Activated T-cell treated with anti-CD3 and anti-CD28 coated beads, Interleukin-2, amount 50 U/mL, for 72 hours (primary cell): ENCODE measurements at places on chromosomes 6 and 20.
A peak's percentile ranks its signal among the peaks of the same experiment; 100 is the strongest.

DNA sequence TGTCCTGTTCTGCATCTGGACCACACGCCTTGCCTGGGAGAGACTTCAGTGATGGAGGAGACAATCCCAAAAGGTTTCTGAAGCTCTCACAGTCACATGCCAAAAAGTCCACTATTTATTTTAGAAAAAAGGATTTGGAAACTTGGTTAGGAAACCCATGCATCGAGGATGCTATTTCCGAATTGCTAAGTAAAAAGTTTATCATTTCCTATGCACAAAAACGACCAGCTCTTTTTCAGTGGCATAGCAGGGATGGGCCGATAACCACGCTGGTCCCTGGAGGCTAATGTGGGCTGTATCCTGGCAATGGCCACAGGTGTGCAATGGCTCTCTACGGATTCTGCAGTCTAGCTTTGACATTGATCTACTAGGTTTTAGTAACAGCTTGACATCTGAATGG is 33.9 kb downstream of the RAMACL start:
- no peak for DNase-seq

DNA sequence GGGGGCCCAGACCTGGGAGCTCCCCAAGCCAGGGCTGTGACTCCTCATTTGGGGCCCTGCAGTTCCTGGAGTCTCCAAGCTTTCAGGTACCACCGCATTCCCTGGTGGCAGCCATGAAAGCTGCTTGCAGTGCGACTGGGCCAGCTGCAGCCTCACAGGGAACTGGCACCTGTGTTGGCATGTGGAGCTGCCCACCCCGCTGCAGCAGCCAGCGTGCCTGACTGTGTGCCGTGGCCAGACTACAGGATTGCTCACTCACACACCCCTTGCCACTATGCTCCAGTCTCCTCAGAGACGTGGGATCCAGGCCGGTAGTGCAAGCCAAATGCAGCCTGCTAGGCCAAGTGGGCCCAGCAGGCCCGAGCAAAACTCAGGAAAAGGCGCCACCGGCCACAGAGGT is 450.7 kb downstream of the COL12A1 start:
- DNase-seq, result no peak

DNA sequence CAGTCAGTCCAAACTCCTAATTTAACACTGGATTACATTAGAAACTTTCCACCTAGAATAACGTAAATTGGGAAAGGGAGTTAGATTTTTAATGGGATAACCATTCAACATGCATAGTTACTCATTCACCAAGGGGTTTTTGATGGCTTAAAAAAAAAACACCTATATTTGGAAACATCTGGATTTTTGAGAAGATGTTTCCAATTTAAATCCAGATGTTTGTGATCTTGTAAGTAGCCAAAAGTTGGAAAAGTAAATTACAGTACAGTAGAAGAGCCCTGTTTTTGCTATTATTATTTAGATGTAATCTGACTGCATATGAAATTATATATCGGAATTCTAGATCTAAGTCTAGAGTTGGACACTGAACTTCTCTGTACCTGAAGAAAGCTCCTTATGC is 478.2 kb downstream of the CD83 start:
- no peak for DNase-seq

DNA sequence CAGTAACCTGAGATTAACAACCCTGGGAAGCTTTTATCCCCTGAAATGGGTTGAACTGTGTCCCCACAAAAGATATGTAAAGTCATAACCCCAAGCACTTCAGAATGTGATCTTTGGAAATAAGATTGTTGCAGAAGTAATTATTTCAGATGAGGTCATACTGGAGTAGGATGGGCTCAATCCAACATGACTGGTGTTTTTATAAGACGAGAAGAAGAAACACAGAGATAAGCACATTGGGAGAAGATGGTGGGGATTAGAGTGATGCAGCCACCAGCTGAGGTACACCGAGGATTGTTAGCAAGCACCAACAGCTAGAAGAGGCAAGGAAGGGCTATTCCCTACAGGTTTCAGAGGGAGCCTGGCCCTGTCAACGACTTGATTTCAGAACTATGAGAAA is 12.5 kb upstream of the RNF217 start:
- no peak for DNase-seq

- no peak for DNase-seq
These were observed 93.4 kb downstream of the SLC22A23 start for GRCh38 chr6:3363296-3364025.

DNA sequence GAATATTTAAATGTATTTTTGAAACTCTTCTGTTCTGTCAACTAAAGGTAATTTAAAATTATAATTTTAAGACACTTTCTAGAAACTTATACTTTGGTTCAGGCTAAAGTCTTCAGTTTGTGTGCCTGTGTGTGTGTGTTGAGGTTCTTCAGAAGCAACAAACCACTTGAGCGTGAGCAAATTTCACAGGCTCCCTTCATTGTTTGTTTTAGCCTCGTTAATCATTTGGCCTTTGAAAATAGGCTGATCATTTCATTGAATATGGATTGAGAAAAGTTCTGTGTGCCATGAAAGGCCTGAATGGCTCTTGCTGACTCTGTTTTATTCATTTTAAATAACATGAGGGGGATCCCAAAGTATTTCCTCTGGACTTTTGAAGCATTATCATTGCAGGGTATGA is 420.1 kb downstream of the CDKAL1 start:
- no peak for DNase-seq

- no peak for DNase-seq
These were observed 30.0 kb upstream of the FBXL4 start for GRCh38 chr6:98977671-98978292.

GRCh38 chr6:40492187-40492586 is 95.0 kb downstream of the LRFN2 start:
- no peak for DNase-seq

DNA sequence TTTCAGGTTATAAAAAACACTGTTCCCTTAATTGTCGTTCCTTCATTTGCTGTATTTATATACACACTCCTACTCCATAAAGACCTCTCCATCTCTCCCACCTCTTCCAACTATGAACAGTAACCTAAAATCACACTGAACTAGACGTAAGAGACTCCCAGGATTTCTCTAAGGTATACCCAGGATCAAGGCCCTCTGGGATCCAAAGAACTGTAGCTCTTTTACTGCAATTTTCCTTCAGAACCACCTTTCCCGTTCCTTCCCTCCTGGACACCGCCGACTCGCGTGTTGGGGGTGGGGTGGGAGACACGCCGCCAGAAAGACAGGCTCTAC is 680 bp downstream of the LATS1 start:
- no peak for DNase-seq

GRCh38 chr6:159982731-159983506 is 14.0 kb downstream of the IGF2R start:
- DNase-seq, result no peak

- no peak for DNase-seq
These were observed 128.7 kb downstream of the DLL1 start for GRCh38 chr6:170162011-170162774.

GRCh38 chr6:14397518-14397901 is 279.9 kb downstream of the CD83 start:
- DNase-seq, result no peak

- peak; percentile 69 for DNase-seq
These were observed 121.8 kb downstream of the SULF2 start for GRCh38 chr20:47663354-47664067.

DNA sequence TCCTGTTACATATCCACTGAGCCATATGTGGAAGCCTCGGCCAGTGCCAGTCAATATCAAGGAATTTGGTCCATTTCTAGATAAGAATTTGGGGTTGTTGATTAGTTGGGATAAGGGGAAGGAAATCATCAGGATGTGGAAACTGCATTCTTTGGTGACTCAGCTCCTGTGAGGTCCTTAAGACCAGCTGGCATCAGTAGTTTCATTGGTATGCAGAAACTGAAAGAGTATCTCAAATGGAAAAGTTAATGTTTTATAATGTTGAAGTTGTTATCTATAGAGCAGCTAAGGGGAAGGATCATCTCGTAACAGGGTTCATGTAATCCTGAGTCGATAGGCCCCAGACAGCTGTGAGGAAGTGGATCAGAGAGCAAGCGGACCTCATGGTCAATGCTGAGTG is 87.9 kb upstream of the PRND start:
- no peak for DNase-seq

- no peak for DNase-seq
These were observed 50.5 kb downstream of the CPNE5 start for GRCh38 chr6:36788768-36789167.

GRCh38 chr6:38736951-38737350 is 21.8 kb downstream of the DNAH8 start:
- no peak for DNase-seq

DNA sequence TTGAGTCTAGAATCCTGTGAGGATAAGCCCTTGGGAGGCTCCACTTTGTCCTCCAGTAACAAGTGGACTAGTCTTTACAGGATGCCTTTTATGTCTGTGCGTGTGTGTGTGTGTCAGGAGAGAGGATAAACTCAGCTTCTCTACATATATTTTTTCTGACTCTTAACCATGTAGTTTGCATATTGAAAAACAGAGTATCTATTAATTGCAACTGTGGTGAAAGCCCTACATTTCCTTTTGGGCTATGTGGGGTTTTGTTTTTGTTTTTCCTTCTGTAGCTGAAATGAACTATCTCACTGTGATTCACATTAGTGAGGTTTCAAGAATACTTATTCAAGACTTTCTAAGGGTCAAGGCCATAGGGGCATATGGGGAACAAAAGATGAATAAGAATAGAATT is 17.7 kb downstream of the TPBG start:
- no peak for DNase-seq

- no peak for DNase-seq
These were observed 88.5 kb downstream of the PSMG4 start for GRCh38 chr6:3347247-3347646.
